ENCODE measurements at places on chromosomes 4 and X.

GRCh38 chr4:138843616-138844015, 172.0 kb upstream of the NOCT start:
- no peak for DNase-seq

GRCh38 chr4:102862747-102863146, 6.0 kb upstream of the CISD2 start:
- no peak for DNase-seq

GRCh38 chrX:43953218-43953617, 20.0 kb downstream of the NDP start:
- DNase-seq = no peak

DNA sequence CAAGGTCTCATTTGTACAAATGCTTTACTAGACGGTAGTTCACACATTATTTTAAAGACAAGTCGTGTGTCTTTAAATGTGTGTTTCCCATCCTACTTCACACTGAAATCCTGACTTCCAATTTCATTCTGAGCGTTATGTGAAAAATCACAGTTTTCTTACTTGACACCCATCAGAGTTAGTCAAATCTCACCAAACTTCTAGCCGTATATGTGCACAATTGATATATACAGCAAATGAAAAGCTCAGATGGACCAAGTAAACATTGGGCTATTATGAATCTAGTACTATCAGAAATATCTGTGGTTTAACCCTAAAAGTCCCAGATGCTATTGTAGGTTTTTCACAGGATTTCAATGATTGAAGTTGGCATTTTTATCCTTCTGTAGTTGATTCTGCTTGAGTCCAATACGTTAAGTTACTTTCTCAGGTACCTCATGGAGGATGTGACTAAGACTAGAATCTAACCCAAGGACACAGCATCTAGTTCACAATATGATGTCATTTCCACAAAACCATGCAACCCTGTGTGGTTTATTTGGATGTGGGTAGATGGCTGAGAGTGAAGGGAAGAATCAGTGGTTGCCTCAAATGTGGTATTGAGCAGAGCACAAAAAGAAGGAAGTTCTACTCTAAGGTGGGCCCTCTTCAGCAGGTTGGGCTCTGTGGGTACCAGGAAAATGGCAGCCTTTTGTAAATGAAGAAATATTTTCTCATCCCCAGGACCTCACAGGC, 22.1 kb upstream of the TRIM60 start:
- no peak for DNase-seq

GRCh38 chr4:83340692-83341343, 6.2 kb upstream of the HPSE start:
- no peak for DNase-seq

DNA sequence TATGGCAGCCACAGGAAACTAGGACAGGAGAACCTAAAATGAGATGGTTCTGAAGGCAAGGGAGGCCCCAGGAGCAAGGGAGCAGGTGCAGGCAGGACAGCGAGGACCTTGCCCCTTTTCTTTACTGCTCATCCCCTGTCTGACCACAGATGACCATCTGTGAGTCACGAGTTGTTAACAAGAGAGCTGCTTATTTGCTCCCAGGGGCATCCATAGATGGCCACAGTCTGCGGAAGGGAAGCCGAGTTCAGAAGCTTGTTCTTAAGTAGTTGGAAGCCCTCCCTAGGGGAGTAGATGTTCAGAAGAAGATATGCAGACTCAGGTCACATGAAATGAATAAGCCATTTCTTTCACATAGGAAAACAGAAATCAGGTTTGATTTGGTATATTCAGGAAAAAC, 69.4 kb downstream of the EVC2 start:
- peak; percentile 85 for DNase-seq

- peak; percentile 15 for DNase-seq
These were observed 669 bp upstream of the PPARGC1A start for GRCh38 chr4:23890369-23891063.

GRCh38 chr4:9758641-9759317, 22.7 kb upstream of the DRD5 start:
- no peak for DNase-seq

DNA sequence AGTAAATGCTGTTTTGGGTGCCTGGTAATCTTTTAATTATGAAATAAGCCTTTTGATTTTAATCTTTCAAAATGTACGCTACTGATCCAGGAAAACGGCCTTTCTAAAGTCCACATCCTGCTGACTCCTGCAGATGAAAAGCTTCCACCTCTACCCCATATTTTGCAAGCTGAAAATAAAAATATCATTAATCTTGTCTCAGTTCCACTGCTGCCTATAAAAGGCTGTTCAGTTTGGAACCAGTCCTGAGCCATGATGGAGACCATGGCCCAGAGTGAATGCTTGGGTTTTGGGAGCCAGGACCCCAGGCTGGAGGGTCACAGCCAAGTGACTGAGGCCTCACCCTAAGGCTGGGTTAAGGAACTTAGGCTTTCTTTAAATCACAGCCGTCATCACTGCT, 110.8 kb downstream of the AFF1 start:
- DNase-seq = no peak

- no peak for DNase-seq
These were observed 13.5 kb downstream of the SNCA start for GRCh38 chr4:89823416-89823815.

- peak; percentile 22 for DNase-seq
These were observed 2182.5 kb upstream of the AGA start for GRCh38 chr4:179624768-179625181.

GRCh38 chr4:169219440-169219839, 51.3 kb downstream of the SH3RF1 start:
- no peak for DNase-seq

DNA sequence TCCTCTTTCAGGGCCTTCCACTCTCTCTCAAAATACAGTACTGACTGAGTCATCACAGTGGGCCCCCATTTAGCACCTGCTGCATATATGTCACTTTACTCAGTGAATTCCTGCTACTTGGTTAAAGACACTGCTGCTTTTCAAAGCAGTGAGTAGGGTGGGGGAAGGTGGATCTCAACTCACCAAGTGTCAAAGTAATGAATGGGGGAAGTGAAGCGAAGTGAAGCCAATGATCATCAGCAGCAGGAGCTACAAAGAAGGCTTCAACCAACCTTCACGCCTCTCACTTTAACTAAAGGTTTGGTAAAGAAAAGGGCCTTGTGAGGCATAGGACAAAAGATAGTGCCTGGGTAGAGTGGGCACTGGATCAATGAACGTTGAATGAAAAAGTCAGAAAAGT, 424.1 kb downstream of the SMARCA1 start:
- DNase-seq = no peak

DNA sequence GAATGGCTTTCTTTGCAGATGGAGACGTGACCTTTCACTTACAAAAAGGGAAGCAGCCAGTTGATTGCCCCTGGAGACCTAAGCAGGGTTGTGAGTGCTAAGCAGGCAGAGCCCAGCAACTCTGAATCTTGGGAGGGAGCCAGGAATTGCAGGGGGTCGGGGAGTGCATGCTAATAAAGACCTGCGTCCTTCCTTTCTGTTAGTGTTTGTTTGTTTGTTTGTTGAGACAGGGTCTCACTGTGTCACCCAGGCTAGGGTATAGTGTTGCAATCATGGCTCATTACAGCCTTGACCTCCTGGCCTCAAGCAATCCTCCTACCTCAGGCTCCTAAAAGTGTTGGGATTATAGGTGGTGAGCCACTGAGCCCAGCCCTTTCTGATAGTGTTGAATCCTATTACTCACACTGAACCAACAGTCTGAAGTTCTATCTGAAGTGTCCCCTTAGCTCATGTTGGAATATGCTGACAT, 137.4 kb downstream of the CEP135 start:
- no peak for DNase-seq

- DNase-seq = peak; percentile 23
These were observed 893 bp downstream of the RLIM start for GRCh38 chrX:74613370-74614092.

GRCh38 chrX:1466971-1467561, 14.4 kb upstream of the ASMTL start:
- no peak for DNase-seq

DNA sequence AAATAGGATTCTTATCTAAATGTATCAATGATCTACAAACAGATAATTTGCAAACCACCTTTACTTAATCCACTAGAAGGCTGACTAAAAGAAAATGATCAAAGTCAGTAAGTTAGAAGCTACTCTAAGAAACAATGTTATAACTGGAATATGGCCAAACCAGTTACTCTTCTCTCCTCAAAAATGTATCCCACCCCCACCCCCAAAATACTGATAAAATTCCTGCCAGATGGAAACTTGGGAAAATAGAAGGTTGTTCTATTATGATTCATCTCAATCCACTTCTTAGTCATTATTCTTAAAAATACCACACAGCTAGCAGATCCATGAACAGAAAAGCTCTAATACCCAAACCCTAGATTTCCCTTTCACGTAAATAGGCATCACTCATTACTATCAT, 206.4 kb downstream of the KLHL13 start:
- DNase-seq = no peak

GRCh38 chrX:2732649-2733048, 19.2 kb upstream of the XG start:
- DNase-seq = no peak

- DNase-seq = no peak
These were observed 17.5 kb upstream of the JAKMIP1 start for GRCh38 chr4:6217716-6218381.

GRCh38 chr4:10093801-10094552, 22.6 kb downstream of the WDR1 start:
- DNase-seq = peak; percentile 94

GRCh38 chr4:74218201-74218600, 60.3 kb downstream of the MTHFD2L start:
- peak; percentile 28 for DNase-seq

DNA sequence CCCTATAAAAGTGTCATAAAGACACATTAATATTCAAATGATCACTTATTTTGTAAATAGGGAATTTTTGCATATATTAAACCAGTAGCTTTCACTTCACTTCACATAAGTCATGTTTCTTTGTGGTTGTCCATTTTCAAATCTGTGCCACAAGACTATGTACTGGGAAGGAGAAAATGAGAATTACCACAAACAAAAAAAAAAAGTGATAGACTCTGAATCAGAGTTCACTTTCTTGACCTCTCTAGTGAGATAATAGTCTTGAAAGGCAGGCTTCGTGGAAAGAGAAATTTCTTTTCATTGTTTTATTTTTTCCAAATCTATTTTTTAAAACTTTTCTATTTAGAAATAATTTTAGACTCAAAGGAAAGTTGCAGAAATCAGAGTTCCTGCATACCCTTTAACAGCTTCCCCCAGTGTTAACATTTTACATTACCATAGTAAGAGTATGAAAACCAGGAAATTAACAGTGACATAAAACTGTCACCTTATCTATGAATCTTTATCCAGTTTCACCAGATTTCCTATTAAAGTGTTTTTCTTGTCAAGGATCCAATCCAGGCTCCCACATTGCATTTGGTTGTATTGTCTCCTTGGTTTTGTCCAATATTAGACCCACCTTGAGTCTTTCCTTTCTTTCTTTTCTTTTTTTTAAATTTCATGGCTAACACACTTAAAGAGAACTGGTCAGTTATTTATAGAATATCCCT, 215.4 kb upstream of the PGRMC2 start:
- DNase-seq = peak; percentile 36

DNA sequence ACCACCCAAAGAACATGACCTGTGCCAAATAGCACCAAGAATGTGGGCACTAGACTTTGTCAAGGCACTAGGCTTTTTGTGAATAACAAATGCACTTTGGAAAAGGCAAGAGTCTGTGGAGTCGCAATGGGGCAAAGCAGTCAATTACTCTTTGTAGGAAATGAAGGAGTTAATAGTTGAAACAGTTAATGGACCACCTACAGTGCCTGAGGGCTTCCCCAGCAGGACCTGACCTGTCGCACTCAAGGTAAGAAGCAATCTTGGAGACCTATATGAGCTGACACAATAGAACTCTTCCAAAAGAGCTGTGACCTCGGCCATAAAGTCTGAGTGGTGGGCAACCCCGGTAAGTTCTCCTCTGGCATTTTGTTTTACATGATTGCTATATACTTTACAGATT, 49.2 kb upstream of the CAPN6 start:
- DNase-seq = no peak

DNA sequence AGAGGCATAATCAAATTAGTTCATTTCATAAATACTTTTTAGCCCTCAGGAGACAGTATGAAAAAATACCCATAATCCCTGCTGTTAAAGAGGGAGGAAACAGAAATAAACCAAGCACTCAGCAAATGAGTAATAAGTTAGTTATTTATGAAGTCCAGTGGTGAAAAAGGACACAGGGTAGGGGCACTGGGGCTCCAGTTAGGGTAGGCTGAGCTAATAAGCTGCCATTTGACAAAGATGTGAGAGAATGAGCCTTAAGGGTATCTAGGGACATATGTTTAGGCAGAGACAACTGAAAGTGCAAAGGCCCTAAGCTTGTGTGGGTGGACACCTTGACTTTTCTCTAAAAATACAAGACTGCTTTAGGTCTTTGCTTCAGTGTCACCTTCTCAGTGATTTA, 94.4 kb downstream of the IL15 start:
- DNase-seq = no peak

- no peak for DNase-seq
These were observed 234.2 kb downstream of the RAPGEF2 start for GRCh38 chr4:159337041-159337440.

- no peak for DNase-seq
These were observed 7.3 kb downstream of the HAUS7 start for GRCh38 chrX:153463031-153463430.

DNA sequence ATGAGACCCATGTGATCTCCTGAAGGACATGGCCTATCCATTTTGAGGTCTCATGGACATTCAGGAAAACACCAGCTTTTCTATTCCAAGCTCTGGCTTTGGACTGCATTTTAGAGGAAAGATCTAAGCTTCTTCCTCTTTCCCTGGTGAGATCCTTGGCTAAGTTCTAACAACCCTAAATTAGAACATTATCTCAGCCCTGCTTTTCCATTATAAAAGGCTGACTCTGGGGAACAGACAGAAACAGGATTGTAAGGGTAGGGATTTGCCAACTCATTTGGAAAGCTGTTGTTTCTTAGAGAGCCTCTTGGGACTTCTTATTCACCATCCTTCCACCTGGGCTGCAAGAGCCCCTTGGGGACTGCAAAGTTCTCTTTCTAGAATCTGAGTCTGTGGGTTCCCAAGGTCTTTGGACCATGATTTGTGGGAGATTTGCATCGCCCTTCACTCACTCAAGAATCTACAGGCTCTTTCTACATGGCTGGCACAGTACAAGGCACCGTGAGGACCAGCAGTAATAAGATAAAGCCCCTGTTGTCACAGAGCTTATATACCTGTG, 146.9 kb downstream of the FNIP2 start:
- DNase-seq = no peak

GRCh38 chr4:7430965-7431695, 3.6 kb downstream of the PSAPL1 start:
- DNase-seq = no peak

- DNase-seq = no peak
These were observed 21.1 kb upstream of the UBA1 start for GRCh38 chrX:47172549-47172948.

- peak; percentile 41 for DNase-seq
These were observed 110.9 kb upstream of the ANK2 start for GRCh38 chr4:112938461-112939058.

DNA sequence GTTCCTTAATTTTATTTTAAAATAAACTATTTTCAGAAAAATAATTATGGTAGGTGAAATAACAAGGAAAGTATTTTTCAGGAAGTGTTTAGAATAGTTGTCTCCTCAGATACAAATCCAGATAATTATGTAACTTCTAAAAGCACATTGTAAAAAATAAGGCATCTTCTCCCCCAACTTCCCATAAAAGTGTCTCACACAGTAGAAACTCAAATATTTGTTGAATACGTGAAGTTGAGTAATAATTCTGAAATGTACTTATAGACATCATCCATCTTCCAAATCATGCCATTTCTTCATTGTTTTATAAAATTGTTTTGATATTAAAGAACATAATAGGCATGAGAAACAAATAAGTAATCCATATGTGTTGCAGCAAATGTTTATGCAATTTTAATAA, 18.0 kb downstream of the SHISA3 start:
- no peak for DNase-seq

- DNase-seq = peak; percentile 2
These were observed 166.0 kb downstream of the FBXW7 start for GRCh38 chr4:152369902-152370295.
